ENCODE measurements at places on chromosomes 7 and 10. TPM values are rescaled to one million over a fixed set of nuclear protein-coding genes. Genes with fewer than 3 reads are reported as not detected.

Gene CNPY1
- not detected for total RNA-seq

Gene ATOH7
- total RNA-seq: not detected

Gene OPN1SW
- not detected for total RNA-seq

Gene CRPPA
- total RNA-seq: 0.87 TPM

Gene LRRC17
- 0.53 TPM for total RNA-seq

Gene FAM24B
- total RNA-seq: 11.7 TPM

- H3K36me3 ChIP-seq: no peaks in the 10 kb centered on the region
- peaks cover 32% of the 10 kb centered on the region for H3K4me1 ChIP-seq
- H3K4me3 ChIP-seq: peak overlapping the region; percentile 44
- H3K27ac ChIP-seq: no peak overlapping the region
- DNase-seq: peak; percentile 28
Observed at GRCh38 chr10:69572159-69573055, 815 bp downstream of the NEUROG3 start.

GRCh38 chr7:45957721-45958120 is 36.6 kb upstream of the IGFBP3 start:
- H3K36me3 ChIP-seq: no peaks in the 10 kb centered on the region
- no peak overlapping the region for H3K27ac ChIP-seq
- no peak for DNase-seq
- no peaks in the 10 kb centered on the region for H3K4me1 ChIP-seq

- peaks cover 24% of the 10 kb centered on the region for H3K4me1 ChIP-seq
- H3K27me3 ChIP-seq: no peaks in the 10 kb centered on the region
- H3K4me3 ChIP-seq: peak overlapping the region; percentile 100
- DNase-seq: no peak
Observed at GRCh38 chr7:23532490-23533237, 883 bp upstream of the TRA2A start.

DNA sequence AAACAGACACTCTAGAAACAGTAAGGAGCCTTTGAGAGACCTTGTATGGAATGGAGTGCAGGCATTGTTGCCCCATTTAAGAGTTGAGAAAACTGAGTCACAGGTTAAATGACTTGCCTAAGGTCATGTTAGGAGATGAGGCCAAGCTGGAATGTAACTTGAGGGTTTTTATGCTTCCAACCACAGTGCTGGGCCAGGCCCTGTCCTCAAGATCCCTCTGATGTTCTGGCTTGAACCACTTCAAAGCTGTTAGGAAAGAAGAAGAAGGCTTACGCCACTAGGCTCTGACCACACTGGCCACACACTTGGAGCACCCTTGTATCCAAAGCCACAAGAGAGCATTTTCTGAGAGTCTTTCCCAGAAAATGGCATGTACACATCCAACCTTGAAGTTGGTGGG is 42.7 kb downstream of the PLAU start:
- no peak overlapping the region for H3K4me3 ChIP-seq
- H3K4me1 ChIP-seq: peaks cover 30% of the 10 kb centered on the region
- no peak for DNase-seq
- no peaks in the 10 kb centered on the region for H3K36me3 ChIP-seq
- no peaks in the 10 kb centered on the region for H3K27me3 ChIP-seq

- H3K27me3 ChIP-seq: no peaks in the 10 kb centered on the region
- no peaks in the 10 kb centered on the region for H3K36me3 ChIP-seq
- H3K4me3 ChIP-seq: no peak overlapping the region
- H3K4me1 ChIP-seq: peaks cover 10% of the 10 kb centered on the region
- no peak for DNase-seq
- no peak overlapping the region for H3K27ac ChIP-seq
Observed at GRCh38 chr7:30247541-30248401, 36.6 kb upstream of the ZNRF2 start.

- H3K27ac ChIP-seq: no peak overlapping the region
- no peak for DNase-seq
- no peaks in the 10 kb centered on the region for H3K36me3 ChIP-seq
- H3K27me3 ChIP-seq: no peaks in the 10 kb centered on the region
- H3K4me3 ChIP-seq: no peak overlapping the region
Observed at GRCh38 chr10:103155471-103156085, 37.5 kb downstream of the NT5C2 start.

GRCh38 chr10:43728425-43728824 is 79.7 kb upstream of the ZNF32 start:
- DNase-seq: no peak
- no peaks in the 10 kb centered on the region for H3K27me3 ChIP-seq
- H3K4me1 ChIP-seq: no peaks in the 10 kb centered on the region
- H3K4me3 ChIP-seq: no peak overlapping the region
- H3K36me3 ChIP-seq: no peaks in the 10 kb centered on the region

GRCh38 chr10:100509241-100509840 is 10.3 kb downstream of the SEC31B start:
- no peaks in the 10 kb centered on the region for H3K27me3 ChIP-seq
- no peaks in the 10 kb centered on the region for H3K4me1 ChIP-seq
- no peaks in the 10 kb centered on the region for H3K36me3 ChIP-seq
- DNase-seq: no peak
- no peak overlapping the region for H3K4me3 ChIP-seq

GRCh38 chr7:111650456-111650999 is 88.2 kb upstream of the IMMP2L start:
- no peaks in the 10 kb centered on the region for H3K4me1 ChIP-seq
- DNase-seq: no peak
- no peak overlapping the region for H3K27ac ChIP-seq

DNA sequence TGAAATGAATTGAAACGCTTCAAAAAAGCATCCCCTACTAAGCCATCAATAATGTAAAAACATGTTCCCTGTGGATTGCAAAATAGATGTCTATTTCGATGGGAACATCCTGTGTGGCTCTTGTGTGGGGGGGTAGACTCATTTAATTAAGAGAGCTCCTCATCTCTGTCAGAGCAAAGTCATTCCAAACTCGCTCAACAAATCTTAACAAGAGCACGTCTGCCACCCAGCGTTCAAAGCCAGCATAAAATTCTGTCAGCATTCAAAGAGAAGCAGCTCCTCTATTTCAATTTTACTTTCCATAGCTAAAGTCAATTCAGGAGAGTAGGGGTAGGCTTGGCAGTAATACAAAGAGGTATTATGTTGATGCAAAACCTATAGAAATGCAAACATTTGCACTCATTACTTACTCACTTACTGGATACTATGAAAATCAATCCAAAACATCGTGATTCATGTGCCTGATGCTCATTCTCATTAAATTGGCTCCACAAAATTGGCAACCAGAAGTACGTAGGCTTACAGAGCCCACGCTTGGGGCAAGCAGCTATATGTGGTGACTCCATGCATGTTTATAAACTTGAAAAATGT is 114.9 kb downstream of the IPMK start:
- no peaks in the 10 kb centered on the region for H3K36me3 ChIP-seq
- DNase-seq: peak; percentile 22
- H3K4me3 ChIP-seq: no peak overlapping the region
- no peaks in the 10 kb centered on the region for H3K27me3 ChIP-seq
- no peak overlapping the region for H3K27ac ChIP-seq

DNA sequence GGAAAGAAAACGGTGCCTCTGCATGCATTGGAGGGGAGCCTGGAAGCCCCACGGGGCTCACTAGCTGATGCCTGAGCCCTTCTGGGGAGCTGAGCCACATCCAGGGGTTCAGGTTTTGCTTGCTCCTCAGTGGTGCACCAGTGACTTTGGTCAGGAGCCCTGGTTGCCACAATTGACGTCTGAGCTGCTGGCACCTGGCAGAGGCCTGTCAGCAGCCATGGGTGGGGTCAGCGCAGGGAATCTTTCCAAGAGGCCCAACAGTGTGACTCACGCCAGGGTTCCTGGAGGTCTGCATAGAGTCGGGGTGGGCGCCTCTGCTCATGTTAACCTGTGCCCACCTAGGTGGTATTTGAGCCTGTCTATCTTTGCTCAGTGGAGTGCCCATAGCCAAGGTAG is 138.7 kb downstream of the NEURL1 start:
- no peak for DNase-seq
- no peaks in the 10 kb centered on the region for H3K27me3 ChIP-seq
- no peak overlapping the region for H3K4me3 ChIP-seq
- H3K36me3 ChIP-seq: no peaks in the 10 kb centered on the region
- no peaks in the 10 kb centered on the region for H3K4me1 ChIP-seq

DNA sequence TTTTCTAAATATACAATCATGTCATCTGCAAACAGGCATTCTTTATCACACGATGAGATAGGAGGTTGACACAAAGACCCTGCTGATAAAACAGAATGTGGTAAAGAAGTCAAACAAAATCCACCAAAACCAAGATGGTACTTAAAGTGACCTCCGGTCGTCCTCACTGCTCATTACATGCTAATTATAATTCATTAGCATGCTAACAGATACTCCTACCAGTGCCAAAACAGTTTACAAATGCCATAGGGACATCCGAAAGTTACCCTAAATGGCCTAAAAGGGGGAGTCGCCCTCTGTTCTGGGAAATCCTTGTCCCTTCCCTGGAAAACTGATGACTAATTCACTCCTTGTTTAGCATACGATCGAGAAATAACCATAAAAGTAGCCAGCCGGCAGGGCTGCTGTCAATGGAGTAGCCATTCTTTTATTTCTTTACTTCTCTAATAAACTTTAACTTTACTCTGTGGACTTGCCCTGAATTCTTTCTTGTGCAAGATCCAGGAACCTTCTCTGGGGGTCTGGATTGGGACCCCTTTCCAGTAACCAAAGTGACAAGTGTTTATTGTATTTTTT is 126.6 kb downstream of the CCDC71L start:
- no peaks in the 10 kb centered on the region for H3K36me3 ChIP-seq
- H3K4me1 ChIP-seq: no peaks in the 10 kb centered on the region
- no peak overlapping the region for H3K4me3 ChIP-seq
- no peak overlapping the region for H3K27ac ChIP-seq
- no peaks in the 10 kb centered on the region for H3K27me3 ChIP-seq

GRCh38 chr7:2156756-2157472 is 75.8 kb downstream of the MAD1L1 start:
- H3K4me3 ChIP-seq: no peak overlapping the region
- DNase-seq: no peak
- H3K27me3 ChIP-seq: no peaks in the 10 kb centered on the region
- no peak overlapping the region for H3K27ac ChIP-seq
- H3K4me1 ChIP-seq: no peaks in the 10 kb centered on the region

DNA sequence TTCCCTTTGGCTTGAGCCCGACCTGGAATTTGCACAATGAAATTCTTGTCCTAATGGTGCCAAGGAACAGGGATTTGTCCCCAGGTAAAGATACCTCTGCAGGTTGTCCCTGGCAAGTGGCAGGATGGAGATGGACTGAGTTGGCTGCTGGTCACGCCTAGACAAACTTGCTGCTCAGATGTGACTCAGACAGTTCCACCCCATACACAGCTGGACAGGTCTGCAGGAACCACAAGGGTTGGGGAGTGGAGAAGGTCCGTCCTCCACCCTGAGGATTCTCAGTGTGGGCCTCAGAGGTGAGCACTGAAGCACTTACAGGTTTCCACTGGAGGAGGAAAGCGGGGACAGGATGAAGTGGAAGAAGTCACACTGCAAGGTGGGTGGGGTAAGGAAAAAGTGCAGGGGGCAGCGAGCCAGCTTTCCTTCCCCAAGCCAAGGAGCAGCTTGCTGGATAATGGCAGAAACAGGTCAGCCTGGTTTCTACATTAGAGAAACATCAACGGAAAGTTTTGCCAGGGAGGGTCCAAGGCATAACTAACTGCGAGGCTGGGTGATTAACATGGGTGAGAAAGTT is 20.5 kb downstream of the ITPRIP start:
- DNase-seq: no peak
- H3K36me3 ChIP-seq: no peaks in the 10 kb centered on the region
- H3K27me3 ChIP-seq: no peaks in the 10 kb centered on the region
- H3K27ac ChIP-seq: no peak overlapping the region
- no peak overlapping the region for H3K4me3 ChIP-seq

GRCh38 chr7:31052487-31052840 is 356 bp downstream of the ADCYAP1R1 start:
- H3K27ac ChIP-seq: no peak overlapping the region
- no peak for DNase-seq
- H3K4me1 ChIP-seq: no peaks in the 10 kb centered on the region
- H3K36me3 ChIP-seq: no peaks in the 10 kb centered on the region
- H3K27me3 ChIP-seq: no peaks in the 10 kb centered on the region

DNA sequence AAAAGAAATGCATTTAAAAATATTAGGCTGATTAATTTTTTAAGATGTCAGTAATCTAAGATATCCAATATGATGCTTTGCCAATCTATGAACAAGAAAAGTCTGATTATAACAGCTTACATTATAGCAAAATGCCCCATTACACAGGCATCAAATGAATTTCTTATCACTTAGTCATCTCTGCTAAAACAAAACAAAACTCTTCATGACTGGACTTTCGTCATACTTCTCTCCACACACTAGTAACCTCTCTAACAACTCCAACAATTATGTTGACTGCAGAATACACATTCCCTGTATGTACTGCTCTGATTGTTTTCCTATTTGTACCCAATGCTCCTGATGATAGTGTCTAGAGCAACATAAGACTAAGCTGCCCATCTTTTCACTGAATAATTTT is 3.8 kb upstream of the MKI67 start:
- H3K27me3 ChIP-seq: peaks cover 4% of the 10 kb centered on the region
- H3K4me3 ChIP-seq: no peak overlapping the region
- DNase-seq: no peak

DNA sequence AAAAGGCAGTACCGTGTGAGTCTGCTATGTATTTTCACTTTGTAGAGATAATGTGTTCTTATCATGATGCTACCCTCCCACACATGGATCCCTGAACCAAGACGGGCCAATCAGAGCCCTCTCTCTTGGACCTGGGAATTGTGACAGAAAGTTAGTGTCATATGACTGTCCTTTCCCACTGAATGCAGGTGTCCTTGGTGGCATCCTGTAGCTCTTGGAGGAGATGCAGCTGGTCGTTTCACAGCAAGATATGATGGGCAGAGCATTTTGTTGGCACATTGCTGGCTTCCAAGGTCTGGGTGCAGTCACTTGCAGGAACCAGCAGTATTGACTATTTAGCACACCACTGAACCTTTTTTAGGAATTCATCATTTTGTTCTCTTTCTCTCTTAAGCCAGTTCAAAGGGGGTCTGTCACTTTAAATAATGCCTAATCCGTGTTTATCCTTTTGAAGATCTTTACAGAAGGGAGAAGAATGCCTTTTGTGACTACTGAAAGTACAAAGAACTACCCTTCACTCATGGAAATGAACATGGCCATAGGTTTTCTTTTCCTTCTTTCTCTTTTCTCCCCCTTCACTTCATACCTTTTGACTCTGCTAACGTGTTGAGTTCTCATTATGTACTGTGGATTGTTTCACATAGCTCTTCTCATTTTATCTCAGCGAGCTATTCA is 125.1 kb downstream of the PLXDC2 start:
- H3K36me3 ChIP-seq: no peaks in the 10 kb centered on the region
- H3K27me3 ChIP-seq: no peaks in the 10 kb centered on the region
- no peak overlapping the region for H3K4me3 ChIP-seq
- DNase-seq: no peak
- H3K27ac ChIP-seq: no peak overlapping the region
- no peaks in the 10 kb centered on the region for H3K4me1 ChIP-seq

DNA sequence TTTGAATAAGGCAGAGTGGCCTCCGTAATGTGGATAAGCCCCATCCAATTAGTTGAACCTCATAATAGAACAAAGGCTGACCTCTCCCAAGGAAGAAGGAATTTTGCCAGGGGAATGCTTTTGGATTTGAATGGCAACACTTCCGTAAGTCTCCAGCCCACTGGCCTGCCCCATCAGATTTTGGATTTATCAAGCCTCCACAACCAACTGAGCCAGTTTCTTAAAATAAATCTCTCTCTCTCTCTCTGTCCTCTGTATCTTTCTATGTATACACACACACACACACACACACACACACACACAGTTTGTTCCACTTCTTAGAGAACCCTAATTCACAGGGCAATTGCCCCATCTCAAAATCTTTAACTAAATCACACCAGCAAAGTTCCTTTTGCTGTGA is 100.9 kb upstream of the CAV2 start:
- no peaks in the 10 kb centered on the region for H3K4me1 ChIP-seq
- H3K27ac ChIP-seq: no peak overlapping the region
- no peak overlapping the region for H3K4me3 ChIP-seq
- no peaks in the 10 kb centered on the region for H3K36me3 ChIP-seq
